CD8-positive, alpha-beta T cell (primary cell): ENCODE measurements at places on chromosomes 2 and 18.

DNA sequence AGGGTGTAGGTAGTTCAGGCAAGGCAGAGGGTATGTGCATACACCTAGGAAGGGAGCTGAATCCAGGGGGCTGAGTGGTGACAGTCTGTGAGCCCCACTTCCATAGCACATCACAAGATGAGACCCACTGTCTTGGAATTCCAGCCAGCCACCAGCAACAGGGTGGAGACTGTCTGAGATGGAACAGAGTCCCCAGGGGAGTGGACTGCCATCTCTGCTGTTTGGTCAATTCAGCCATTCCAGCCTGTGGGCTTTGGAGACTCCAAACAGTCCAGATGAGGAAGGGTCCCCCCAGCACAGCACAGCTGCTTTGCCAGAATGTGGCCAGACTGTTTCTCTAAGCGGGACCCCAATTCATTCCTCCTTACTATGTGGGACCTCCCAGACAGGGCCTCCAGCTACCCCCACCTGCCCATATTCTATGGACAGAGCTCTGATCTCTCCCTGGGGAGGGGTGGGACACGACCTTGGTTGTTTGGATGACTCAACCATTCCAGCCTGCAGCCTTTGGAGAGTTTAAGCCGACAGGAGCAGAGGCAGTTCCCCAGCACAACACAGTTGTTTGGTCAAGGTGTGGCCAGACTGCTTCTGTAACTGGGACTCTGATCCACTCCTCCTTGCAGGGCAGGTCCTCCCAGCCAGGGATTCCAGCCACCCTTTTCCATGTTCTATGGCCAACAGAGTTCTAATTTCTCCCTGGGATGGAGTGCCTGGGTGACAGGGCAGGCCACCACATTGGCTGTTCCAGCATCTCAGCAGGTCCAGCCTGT lies 178.0 kb downstream of the RND3 start:
- DNase-seq, result no peak

DNA sequence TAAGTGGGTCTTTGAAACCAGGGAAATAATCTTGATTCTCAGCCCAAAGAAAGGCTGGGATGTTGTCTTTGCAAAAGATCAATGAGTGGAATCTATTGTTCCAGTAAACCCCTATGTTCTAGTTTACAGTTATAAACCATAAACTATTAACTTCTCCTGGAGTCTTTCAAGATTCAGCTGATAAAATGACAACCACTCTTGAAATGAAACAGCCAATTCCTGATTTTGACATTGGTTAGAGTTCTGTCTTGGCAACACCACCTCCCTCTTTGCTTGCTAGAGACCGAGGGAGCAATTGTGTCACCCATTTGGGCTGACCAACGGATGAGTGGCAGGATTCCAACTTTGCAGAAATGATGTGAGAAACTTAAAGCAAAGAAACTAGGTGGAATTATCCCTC lies 746.9 kb downstream of the SLC4A3 start:
- no peak for DNase-seq

- no peak for DNase-seq
Observed at GRCh38 chr2:202339071-202339870, 36.9 kb upstream of the BMPR2 start.

DNA sequence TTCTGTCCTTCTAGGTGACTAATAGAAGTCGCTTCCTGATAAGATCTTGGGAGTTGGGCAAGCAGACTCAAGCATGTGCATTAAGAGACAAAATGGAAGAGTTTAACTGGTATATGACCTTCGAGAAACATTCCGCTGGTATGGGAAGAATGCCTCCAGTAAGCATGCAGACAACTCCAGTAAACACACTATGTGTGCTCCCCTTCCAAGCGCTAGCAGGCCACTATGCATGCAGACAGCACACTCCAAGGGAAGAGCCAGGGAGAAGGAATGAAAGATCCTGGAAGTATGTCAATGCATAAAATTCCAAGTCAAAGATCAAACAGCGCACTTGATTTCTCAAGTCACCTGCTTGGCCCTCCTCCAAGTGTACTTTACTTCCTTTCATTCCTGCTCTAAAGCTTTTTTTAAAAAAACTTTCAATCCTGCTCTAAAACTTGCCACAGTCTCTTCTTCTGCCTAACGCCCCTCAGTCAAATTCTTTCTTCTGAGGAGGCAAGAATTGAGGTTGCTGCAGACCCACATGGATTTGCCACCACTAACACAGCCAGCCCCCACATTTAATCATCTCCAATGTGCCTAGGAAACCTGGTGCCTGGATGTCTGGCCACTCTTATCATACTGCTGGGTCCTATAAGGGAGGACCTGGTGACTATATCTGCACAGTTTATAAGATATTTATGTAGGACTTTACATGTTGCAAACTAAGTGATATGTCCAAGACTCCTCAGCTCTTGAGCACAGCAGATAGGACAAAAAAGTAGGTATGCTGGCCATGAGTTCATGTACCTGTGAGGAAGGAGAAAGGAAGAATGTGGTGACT lies 239.8 kb downstream of the PDE11A start:
- DNase-seq, result no peak

DNA sequence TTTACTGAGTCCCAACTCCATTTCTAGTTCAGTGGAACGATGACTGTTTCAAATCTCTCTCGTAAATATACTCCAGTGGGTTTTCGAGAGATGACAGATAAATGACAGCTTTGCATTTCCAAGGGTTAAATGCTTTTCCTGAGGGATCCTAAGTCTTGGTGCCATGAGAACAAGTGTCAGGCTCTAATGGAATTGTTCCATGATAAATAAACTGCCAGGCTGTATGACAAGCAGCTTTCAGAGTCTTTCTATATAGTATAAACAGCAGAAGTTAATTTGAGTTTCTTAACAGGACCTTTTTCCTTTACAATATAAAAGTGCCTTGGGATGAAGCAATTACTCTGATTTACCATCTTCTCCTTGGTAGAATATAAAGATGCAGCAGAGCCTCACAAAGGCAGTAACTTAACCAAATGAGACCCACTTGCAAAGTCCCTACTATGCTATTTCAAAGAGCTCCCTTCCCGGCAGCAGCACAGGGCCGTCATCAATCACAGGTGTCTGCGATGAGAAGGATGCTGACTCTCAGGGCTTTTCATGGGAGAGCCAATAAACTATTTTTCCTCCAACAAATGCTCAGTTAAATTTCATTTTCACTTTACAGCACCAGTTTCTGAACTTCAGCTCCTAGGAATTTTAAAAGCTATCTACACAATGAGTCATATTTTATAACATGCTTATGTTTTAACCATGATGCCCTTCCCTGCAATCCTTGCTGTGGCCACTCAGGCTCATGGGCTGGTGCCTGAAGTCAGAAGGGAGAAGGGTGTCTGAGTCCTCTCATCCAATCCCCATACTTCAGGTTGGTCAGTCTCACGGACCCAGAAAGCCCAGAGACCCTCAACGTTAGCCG lies 123.8 kb downstream of the AFF3 start:
- no peak for DNase-seq

GRCh38 chr2:149160701-149161217 lies 122.3 kb downstream of the LYPD6B start:
- DNase-seq, result peak; percentile 50

DNA sequence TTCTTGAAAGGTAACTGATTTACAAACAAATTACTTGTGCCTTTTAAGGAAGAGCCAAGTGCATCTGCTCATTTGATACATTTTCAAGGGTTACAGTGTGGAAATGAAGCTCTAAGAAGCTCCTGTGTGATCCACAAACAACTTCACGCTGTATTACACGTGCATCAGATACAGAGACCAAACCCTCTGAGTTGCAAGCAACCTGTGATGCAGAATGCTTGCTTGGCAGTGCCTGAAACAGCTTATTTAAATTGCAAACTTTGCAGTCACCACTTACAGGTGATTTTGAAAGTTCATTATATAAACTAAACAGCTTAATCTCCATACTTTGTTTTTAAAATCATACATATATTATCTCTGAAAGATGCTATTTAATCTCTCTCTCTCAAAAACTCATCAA lies 50.1 kb downstream of the ZEB2 start:
- DNase-seq, result no peak

GRCh38 chr2:235575904-235576303 lies 82.1 kb downstream of the AGAP1 start:
- DNase-seq, result no peak

GRCh38 chr18:58800582-58800981 lies 64.1 kb upstream of the ZNF532 start:
- DNase-seq, result no peak

- DNase-seq, result no peak
Observed at GRCh38 chr2:133959066-133959465, 294.8 kb upstream of the MGAT5 start.

- no peak for DNase-seq
Observed at GRCh38 chr2:128958241-128958640, 639.6 kb upstream of the HS6ST1 start.

DNA sequence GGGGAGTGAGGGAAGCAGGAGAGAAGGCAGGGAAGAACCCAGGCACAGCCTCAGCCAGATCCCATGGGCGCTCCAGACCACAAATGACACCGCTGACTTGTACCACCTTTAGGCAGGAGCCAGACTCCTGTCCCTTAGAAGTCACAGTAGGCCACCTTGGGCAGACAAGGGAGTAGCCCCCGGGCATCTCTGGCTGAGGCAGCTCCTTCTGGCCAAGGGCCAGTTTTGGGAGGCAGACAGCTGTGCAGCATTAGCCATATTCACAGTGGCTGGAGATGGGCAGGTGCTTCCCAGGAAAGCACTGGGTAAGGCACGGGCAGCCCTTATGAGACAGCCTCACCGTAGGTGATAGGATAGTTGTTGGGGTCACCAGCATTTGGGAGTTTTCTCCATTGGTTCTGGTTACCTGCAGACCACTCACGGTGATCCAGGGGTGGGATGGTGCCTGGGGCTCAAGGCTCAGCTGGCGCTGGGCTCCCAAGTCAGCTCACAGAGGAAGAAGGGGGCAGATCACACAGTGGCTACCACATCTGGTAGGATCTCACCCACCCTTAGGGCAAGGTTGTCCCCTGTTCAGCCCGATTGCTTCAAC lies 2.1 kb downstream of the ASTL start:
- DNase-seq, result no peak

- DNase-seq, result no peak
Observed at GRCh38 chr2:8257502-8257901, 424.4 kb upstream of the ID2 start.

DNA sequence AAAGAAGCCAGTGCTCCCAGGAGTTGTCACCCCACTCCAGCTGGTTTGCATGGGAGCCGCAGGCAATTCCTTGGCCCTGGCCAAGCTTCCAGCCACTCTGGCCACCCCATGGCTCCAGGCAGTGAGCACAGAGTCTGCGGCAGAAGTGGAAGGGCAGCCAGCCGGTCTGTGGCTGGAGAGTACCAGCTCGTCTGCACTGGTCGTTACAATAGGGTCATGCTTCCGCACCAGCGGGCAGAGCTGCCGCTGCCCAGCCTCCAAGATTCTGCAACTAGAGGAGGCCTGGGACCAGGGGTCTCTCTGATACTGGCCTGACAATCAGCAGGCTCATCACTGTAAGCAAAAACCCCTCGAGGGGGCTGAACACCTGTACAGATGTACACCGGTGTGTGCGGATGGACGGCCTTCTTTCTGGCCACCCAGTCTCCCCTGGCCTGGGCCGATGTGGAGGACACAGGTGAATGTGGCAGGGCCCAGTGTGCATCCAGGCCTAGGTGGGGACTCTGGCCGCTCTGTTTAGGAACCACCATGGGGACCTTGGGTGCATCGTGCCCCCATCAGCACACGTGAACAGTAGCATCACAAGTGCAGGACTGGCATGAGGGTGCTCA lies 51.9 kb upstream of the ODC1 start:
- no peak for DNase-seq

DNA sequence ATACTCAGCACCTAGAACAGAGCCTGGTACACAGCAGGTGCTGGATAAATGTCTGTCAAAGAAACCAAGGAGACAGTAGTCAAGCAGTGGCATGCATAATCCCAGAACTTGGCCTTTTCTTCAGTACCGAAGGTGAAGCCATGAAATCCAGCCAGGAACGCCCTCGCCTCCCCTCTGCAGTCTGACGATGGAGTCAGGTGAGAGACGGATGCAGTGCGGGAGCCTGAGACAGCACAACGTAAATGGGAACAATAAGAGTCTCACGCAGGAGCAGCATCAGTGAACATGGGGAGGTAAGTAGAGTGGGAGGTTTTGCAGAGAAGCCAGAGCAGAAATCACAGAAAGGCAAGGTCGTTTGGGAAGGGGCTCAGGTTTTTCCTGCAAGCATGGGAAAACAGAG lies 389.3 kb upstream of the MYT1L start:
- no peak for DNase-seq

- DNase-seq, result no peak
Observed at GRCh38 chr2:149860276-149860921, 272.8 kb upstream of the MMADHC start.

DNA sequence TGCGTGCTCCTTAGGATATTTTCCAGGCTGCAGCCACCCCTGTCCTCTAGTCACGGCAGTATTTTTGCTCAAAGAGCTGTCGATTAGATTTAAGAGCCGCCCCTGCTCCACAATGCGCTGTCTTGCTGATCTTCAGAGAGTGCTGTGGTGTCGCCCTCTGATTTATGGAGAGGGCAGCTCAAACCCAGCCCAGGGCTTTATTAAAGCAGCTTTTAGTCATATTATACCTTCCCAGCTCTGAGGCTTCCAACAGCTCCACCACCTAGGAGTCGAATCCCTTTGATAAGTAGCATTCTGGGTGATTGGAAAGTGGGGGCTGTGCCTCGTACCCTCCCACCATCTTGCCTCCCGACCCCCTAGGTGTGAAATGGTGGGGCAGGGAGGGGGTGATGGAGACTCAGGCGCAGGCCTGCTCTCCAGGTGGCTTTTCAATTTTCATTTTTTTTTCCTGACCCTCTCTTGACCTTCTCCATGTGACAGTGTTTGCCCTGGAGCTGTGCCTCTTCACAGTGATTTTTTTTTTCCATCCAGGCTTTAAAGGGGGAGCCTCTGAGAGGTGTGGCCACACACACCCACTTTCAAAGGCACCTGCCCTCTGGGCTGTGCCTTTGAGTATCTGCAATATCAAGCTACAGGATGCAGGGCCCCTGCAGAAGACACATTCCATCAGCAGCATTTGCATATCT lies 53.1 kb upstream of the NRP2 start:
- DNase-seq, result no peak

DNA sequence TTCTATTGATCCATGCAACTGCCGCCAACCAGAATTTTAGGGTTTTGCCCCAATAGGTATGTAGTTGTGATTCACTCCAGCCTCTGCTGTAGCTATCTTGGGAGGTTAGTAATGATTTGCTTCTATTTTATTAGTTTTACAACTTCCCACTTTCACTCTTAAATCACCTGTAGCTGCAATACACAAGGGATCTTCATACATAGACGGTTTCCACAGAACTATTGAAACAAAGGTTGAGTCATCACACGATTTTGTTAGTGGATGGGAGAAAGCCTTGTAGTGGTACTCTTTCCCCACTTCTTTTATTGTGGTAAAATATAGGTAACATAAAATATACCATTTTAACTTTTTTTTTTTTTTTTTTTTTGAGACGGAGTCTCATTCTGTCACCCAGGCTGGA lies 104.2 kb upstream of the SPRED2 start:
- no peak for DNase-seq

GRCh38 chr2:55120634-55121359 lies 70.5 kb upstream of the RTN4 start:
- DNase-seq, result no peak

GRCh38 chr2:11213090-11213638 lies 57.9 kb downstream of the SLC66A3 start:
- DNase-seq, result no peak
